Activated naive CD8-positive, alpha-beta T cell treated with anti-CD3 and anti-CD28 coated beads, Interleukin-2, amount 10 ng/mL, durations not matched to agents 7 days and 5 days (primary cell): ENCODE measurements at places on chromosomes 16 and 17. TPM values are rescaled to one million over a fixed set of nuclear protein-coding genes. Genes with fewer than 3 reads are reported as not detected.

The ADGRG1 gene
- 4.3 TPM for total RNA-seq

The XAF1 gene
- 280 TPM for total RNA-seq

The KRTAP4-3 gene
- total RNA-seq = not detected

The WFIKKN1 gene
- total RNA-seq = 0.47 TPM

The CTU2 gene
- total RNA-seq = 22.8 TPM

The NPIPA5 gene
- 25.5 TPM for total RNA-seq

The CHTF18 gene
- 92.8 TPM for total RNA-seq

The TMEM88 gene
- 2.9 TPM for total RNA-seq

The KCNH6 gene
- total RNA-seq = not detected

DNA sequence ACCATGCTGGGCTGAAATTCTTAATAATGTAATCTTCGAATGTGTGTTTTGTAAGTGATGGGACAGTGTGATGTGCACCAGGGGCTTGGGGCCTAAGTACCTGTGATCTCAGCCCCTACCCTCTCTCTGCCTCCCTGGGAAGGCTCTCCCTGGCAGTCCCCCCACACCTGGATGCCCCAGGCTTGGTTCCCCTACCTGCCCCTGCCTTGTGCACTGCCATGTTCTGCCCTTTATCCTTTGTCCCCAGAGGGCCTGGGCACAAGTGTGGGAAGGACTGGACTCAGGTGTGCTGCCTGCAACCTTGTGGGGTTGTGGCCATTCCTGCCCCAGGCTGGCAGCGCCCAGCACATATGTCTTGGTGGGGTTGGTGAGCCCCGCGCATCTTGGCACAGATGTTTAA is 55.4 kb upstream of the CREBBP start:
- H3K36me3 ChIP-seq = no peaks in the 10 kb centered on the region
- H3K4me1 ChIP-seq = no peaks in the 10 kb centered on the region
- H3K27ac ChIP-seq = no peak overlapping the region
- H3K27me3 ChIP-seq = peaks cover 12% of the 10 kb centered on the region
- DNase-seq = no peak

- DNase-seq = no peak
- peaks cover 6% of the 10 kb centered on the region for H3K27me3 ChIP-seq
- H3K4me3 ChIP-seq = no peak overlapping the region
- no peaks in the 10 kb centered on the region for H3K36me3 ChIP-seq
- no peak overlapping the region for H3K27ac ChIP-seq
- no peaks in the 10 kb centered on the region for H3K4me1 ChIP-seq
These were observed 11.9 kb upstream of the NAGPA start for GRCh38 chr16:5045499-5046115.

DNA sequence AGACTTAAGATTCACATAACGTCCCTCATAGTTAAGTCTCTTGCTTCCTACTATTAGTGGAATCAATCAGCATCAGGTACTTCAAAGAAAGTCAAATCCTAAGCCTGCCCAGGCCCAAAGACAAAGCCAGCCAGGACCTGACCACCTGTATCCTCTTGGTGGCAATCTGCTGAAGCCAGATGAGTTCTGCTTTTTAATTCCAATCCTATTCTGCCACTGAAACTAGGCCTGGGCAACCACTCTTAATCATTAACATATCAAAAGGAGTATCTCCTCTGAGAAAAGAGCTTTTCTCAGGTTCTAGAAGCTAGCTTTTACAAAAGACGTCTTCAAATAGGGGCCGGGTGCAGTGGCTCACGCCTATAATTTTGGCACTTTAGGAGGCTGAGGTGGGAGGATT is 15.1 kb upstream of the GLG1 start:
- no peak for DNase-seq
- H3K36me3 ChIP-seq = peaks cover 55% of the 10 kb centered on the region
- peaks cover 11% of the 10 kb centered on the region for H3K4me1 ChIP-seq

GRCh38 chr17:76530095-76530723 is 7.3 kb downstream of the CYGB start:
- peaks cover 12% of the 10 kb centered on the region for H3K4me1 ChIP-seq
- no peak overlapping the region for H3K27ac ChIP-seq
- peaks cover 4% of the 10 kb centered on the region for H3K27me3 ChIP-seq
- DNase-seq = no peak
- no peaks in the 10 kb centered on the region for H3K36me3 ChIP-seq

- H3K36me3 ChIP-seq = peaks cover 12% of the 10 kb centered on the region
- no peak for DNase-seq
- H3K27me3 ChIP-seq = no peaks in the 10 kb centered on the region
- H3K4me3 ChIP-seq = no peak overlapping the region
These were observed 14.7 kb downstream of the TMEM11 start for GRCh38 chr17:21199311-21199710.

GRCh38 chr17:8210761-8211458 is 535 bp upstream of the AURKB start:
- peaks cover 3% of the 10 kb centered on the region for H3K27me3 ChIP-seq
- H3K36me3 ChIP-seq = peaks cover 24% of the 10 kb centered on the region
- peaks cover 27% of the 10 kb centered on the region for H3K4me1 ChIP-seq

DNA sequence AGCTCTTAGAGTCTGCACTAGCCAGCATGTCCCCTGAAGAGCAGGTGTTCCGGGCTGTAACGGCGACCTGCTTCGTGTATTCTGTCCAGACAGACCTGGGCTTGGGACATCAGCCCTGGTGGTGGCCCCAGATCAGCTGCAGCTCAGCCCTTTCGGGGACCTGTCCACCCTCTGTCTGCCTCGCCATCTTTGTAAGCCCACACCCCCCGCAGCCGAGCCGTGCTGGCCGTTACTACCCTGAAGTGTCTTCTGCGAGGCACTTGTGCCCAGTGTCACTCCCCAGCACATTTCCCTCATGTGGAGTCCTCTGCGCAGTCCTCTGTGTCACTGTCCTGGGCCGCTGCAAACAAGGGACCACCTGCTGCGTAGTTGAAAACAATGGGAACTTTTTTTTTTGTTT is 10.4 kb downstream of the CARD14 start:
- H3K27ac ChIP-seq = no peak overlapping the region
- no peaks in the 10 kb centered on the region for H3K36me3 ChIP-seq
- H3K4me1 ChIP-seq = no peaks in the 10 kb centered on the region
- peaks cover 4% of the 10 kb centered on the region for H3K27me3 ChIP-seq

GRCh38 chr16:87583453-87584131 is 18.7 kb upstream of the JPH3 start:
- H3K4me3 ChIP-seq = no peak overlapping the region
- no peak overlapping the region for H3K27ac ChIP-seq
- no peak for DNase-seq
- H3K27me3 ChIP-seq = peaks cover 34% of the 10 kb centered on the region

DNA sequence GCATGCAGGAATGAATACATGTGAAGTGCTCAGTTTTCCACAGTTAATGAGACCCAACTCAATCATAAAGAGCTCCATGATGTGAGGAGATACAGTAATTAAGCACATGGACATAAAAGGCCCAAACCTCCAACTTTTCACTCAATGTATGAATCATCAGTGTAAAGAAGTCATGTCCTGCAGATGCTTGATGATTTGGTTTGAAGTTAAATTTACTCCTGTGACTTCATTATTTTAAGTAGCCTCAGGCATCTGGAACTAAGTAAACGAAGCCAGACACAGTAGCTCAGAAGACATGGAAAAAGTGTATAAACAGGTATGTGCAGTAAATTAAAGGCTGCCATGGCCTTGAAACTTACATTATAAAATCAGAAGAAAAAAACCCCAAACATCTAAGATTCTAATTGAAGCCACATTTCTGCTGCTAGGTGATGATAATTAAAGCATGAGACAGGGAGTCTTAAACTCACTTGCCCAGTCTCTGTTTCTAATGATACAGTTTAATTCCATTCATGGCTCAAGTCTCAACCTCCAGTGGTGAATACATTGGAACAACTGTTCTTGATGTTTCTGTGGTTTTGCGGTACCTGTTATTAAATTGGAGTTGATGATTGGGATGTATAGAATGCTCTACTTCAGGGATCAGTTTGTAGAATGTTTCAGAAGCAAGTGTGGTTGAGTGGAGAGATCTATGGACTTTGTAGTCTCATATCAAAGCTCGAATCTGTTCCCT is 28.9 kb upstream of the CCL2 start:
- H3K36me3 ChIP-seq = no peaks in the 10 kb centered on the region
- H3K4me3 ChIP-seq = no peak overlapping the region
- DNase-seq = no peak
- no peaks in the 10 kb centered on the region for H3K4me1 ChIP-seq
- peaks cover 17% of the 10 kb centered on the region for H3K27me3 ChIP-seq

GRCh38 chr17:41967141-41967920 is 736 bp downstream of the CNP start:
- no peaks in the 10 kb centered on the region for H3K27me3 ChIP-seq
- peak overlapping the region; percentile 83 for H3K27ac ChIP-seq
- H3K36me3 ChIP-seq = peaks cover 16% of the 10 kb centered on the region
- no peak for DNase-seq
- peaks cover 32% of the 10 kb centered on the region for H3K4me1 ChIP-seq

DNA sequence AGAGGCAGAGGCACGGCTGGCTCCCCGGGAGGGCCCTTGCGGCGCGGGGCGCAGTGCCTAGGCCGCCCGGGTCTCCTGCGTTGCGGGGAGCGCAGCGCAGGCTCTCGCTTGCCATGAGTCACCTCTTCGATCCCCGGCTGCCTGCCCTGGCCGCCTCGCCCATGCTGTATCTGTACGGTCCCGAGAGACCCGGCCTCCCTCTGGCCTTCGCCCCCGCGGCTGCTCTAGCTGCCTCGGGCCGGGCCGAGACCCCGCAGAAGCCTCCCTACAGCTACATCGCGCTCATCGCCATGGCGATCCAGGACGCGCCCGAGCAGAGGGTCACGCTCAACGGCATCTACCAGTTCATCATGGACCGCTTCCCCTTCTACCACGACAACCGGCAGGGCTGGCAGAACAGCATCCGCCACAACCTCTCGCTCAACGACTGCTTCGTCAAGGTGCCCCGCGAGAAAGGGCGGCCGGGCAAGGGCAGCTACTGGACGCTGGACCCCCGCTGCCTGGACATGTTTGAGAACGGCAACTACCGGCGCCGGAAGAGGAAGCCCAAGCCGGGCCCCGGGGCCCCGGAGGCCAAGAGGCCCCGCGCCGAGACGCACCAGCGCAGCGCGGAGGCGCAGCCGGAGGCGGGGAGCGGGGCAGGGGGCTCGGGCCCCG is 390 bp downstream of the FOXL1 start:
- peaks cover 69% of the 10 kb centered on the region for H3K27me3 ChIP-seq
- no peaks in the 10 kb centered on the region for H3K36me3 ChIP-seq
- peaks cover 4% of the 10 kb centered on the region for H3K4me1 ChIP-seq
- DNase-seq = no peak
- H3K27ac ChIP-seq = no peak overlapping the region

DNA sequence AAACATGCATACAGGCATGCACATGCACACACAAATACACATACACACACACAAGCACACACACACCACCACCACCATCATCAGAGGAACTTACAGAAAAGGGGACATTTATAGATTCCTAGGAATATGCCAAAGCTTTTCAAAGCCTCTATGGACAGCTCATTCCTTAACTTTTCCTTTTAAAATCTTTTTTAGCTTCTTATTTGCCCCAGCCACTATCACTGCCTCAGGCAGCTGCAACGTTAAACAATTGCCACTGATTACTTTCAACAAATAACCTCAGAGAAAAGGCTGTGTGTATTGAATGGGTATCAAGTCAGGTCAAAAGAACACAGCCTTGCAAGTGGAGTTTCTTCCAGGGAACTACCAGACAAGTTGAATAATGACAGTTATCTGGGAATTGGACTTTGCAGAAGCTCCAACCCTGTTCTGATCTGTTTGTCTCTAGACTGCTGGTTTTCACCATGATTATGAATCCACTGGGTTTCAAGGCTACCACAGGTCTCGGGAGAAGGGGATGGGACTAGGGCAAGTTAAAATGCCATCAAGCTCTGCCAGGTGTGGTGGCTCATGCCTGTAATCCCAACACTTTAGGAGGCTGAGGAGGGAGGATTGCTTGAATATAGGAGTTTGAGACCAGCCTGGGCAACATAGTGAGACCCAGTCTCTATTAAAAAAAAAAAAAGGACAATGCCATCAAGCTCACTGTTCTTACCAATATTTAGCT is 21.9 kb upstream of the BEAN1 start:
- H3K4me3 ChIP-seq = no peak overlapping the region
- no peak overlapping the region for H3K27ac ChIP-seq
- H3K27me3 ChIP-seq = peaks cover 16% of the 10 kb centered on the region

GRCh38 chr16:16162591-16162990 is 60.7 kb downstream of the ABCC6 start:
- DNase-seq = no peak
- no peaks in the 10 kb centered on the region for H3K4me1 ChIP-seq
- H3K27ac ChIP-seq = no peak overlapping the region
- no peak overlapping the region for H3K4me3 ChIP-seq

DNA sequence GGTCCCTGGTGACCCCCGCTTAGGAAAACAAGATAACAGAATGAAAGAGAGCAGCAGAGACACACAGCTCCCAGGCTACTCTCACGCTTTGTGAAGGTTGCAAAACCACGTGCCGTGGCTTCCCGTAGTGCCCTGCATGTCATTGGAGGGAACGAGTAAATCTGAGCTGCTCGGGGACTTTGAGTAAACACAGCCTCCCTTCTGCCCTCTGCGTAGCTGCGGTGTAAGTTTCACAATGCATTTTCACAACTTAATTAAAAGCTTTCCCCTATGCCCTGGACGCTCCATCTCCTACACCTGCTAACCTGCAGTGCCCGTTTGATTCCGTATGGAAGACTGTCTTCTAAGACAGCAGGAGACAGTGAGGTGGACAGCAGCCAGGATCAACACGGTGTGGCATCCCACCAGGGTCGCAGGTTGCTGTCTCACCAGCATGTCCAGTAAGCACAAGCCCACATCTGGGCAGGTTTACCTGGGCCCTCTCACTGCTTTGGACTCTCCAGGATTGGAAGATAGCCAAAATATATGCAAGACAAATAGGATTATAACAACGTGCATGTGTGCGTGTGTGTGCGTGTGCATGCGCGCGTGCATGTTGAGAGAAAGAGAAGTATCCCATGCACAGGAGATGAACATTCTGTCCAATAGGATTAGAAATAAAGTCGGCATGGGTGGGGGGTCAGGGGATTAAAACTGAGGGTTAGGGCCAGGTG is 116.4 kb upstream of the RCVRN start:
- H3K4me3 ChIP-seq = no peak overlapping the region
- no peak for DNase-seq
- H3K27ac ChIP-seq = no peak overlapping the region
- peaks cover 4% of the 10 kb centered on the region for H3K27me3 ChIP-seq
- no peaks in the 10 kb centered on the region for H3K36me3 ChIP-seq

DNA sequence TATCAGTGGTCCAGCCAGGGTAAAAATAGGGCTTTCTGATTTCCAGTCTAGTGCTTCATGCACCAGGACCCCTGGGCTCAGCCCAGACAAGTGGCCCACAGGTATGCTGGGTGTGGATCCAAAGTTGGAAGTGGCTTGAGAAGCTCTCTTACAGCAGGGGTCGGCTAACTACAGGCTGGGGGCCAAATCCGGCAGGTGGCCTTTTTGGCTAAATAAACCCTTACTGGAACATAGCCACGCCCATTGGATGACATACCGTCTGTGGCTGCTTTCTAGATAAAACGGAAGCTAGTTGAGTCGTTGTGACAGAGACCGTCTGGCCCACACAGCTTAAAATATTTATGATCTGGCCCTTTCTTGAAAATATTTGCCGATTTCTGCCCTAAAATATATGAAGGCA is 119.0 kb upstream of the CDC42EP4 start:
- peaks cover 11% of the 10 kb centered on the region for H3K4me1 ChIP-seq
- H3K4me3 ChIP-seq = no peak overlapping the region
- no peak for DNase-seq
- H3K27me3 ChIP-seq = no peaks in the 10 kb centered on the region
- H3K36me3 ChIP-seq = peaks cover 7% of the 10 kb centered on the region

- no peaks in the 10 kb centered on the region for H3K27me3 ChIP-seq
- no peaks in the 10 kb centered on the region for H3K36me3 ChIP-seq
- no peak for DNase-seq
- H3K4me1 ChIP-seq = no peaks in the 10 kb centered on the region
These were observed 9.8 kb downstream of the PMFBP1 start for GRCh38 chr16:72162105-72162692.
